ENCODE measurements at places on chromosomes 4 and X.

DNA sequence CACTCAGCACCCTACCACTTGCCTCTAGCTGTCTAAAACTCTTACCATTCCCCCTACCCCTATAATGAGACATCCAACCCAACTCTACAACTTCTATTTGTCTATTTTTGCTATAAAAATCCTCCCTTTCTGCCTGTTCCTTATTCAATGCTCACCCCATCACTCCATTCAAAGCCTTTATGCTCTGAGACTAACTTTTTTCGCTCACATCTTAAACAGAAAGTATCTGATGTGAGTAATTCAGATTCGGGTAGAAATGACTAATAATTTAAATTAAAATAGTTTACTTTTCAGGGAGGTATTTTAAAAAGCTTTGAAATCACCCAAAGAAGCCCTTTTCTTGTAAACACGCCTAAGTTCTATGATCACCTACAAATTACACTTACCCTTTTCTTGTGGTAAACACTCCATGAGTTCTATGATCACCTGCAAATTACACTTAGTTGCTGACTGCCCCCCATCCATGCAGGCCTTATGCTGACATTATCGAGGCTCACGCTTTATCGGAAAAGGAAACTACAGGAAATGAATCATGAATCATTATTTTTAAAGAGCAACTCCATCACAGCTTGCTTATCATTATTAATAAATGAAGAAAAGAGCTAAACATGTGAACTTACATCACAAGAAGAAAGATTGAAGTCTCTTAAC, 168.7 kb upstream of the PPP1R2C start:
- DNase-seq = no peak

DNA sequence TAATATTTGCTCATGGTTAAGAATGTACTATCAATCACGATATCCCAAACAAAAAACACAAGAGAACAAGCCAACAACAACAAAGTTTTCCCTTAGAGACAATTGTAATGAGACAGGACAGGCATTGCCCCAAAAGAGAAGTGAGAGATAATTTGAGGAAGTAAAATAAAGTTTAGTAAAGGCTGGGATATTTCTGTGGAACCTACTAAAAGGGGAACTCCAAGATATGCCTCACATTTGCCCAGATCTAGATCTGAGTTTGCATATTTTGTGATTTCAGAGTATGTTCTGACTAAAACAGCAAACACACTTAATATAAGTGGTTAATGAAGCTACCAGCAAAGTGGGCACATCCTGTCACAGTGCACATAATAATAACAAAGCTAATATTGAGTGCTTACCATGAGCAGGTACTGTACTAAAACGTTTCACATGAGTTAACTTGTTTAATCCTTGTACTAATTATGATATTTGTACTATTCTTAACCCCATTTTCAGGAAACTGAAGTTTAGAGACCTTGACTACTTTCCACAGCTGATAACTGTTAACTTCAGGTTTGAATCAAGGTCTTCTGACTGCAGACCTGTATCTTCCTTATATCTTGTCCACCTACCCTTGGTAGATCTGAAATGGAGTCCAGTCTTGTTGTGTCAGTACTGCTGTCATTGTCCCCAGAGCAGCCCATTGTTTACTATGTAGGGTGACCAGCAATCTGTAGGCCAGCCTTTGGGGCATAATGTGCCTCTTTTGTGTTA, 26.0 kb upstream of the BMP2K start:
- DNase-seq = no peak

DNA sequence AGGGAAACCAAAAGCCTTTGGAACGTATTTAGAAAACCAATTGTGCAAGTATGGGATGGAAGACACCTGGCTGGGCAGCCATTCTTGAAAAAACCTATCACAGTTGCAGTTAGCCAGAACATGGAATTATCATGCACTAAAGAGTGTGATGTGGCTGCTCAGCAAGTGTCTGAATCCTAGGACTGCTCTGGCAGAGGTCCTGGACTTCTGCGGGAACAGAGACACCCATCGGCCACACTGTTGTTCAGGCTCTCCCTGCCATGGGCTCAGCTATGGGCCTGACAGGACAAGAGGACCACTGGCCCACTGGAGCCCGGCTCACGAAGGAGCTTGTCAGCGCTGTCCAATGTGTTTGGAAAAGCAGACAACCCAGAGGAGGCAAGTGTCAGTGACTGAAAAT, 115.7 kb upstream of the GPC4 start:
- DNase-seq = no peak

GRCh38 chrX:148611993-148612392, 111.6 kb downstream of the AFF2 start:
- no peak for DNase-seq

GRCh38 chr4:85792376-85793232, 317.7 kb downstream of the ARHGAP24 start:
- no peak for DNase-seq

GRCh38 chr4:69816236-69816635, 43.7 kb downstream of the SULT1E1 start:
- DNase-seq = no peak

DNA sequence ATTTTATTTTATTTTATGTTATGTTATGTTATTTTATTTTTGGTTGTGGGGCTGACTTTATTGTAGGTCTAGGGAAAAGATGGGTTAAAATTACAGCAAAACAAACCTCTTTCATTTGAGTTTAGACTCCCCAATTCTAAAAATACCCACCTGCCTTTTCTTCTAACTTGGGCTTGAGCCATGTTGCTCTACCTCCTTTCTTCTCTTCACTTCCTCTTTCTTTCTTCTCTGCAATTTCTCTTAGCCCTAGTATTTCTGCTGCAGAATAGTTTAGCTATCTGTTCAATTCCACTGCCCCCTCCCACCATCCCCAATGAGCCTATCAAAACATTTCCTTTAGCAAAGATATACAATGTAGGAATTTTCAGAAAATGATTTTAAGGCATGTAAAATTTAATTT, 653.3 kb downstream of the ARAP2 start:
- DNase-seq = no peak

GRCh38 chr4:153127760-153128494, 76.3 kb upstream of the TRIM2 start:
- peak; percentile 89 for DNase-seq

GRCh38 chr4:159506801-159507517, 404.1 kb downstream of the RAPGEF2 start:
- no peak for DNase-seq

- no peak for DNase-seq
Observed at GRCh38 chr4:56681158-56681852, at the start of gene HOPX. HOPX (minus strand) TSS chr4:56681296; CDS start chr4:56657816, 23,480 bp downstream.

- DNase-seq = no peak
Observed at GRCh38 chr4:8612646-8613045, 20.1 kb downstream of the CPZ start.

- no peak for DNase-seq
Observed at GRCh38 chr4:142211444-142211843, 575.1 kb downstream of the IL15 start.

DNA sequence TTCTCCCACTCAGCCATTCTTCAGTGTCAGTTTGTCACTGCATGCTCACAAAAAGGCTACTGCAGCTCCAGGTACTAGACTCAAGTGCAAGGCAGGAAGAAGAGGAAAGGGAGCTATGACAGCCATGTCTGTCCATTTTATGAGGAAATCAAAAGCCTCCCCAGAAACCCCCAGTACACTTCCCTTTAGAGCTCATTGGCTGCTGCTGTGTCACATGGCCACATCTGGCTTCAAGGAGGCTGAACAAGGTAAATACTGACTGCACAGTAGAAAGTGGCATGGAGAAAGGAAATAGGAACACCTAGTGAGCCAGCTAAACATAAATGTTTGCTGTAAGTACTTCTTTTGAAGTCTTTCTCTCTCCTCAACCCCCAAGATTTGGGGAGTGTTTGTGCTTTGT, 67.2 kb upstream of the FRAS1 start:
- no peak for DNase-seq

DNA sequence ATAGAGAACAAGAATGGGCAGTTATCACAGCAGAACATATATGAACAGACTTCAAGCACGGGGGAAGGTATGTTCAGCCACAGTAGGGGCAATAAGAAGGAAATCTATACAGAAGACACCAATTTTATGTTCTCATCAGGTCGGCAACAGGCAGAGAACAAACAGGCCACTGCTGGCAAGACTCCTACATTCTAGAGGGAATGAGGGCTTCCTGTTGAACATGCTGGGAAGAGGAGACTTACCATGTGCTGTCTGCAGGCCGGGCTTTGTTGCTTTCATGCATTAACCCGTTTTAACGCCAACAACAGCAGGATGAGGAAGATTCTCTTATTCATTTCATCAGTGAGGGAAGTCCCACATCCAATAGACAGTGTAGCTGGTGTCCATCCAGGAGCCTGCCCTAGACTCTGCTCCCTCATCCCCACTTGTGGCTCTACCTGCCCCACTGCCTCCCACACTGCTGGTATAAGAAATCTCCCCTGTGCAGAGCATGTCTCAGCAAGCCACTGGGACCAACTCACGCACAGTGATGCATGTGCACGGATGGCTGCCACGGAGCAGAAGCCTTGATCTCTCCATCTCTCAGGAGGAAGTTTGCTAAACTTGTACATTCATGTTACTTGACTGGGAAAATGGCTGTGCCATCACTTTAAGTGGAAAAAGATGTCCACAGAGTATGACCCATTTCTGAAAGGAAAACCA, 84.5 kb downstream of the ACOX3 start:
- DNase-seq = peak; percentile 41

DNA sequence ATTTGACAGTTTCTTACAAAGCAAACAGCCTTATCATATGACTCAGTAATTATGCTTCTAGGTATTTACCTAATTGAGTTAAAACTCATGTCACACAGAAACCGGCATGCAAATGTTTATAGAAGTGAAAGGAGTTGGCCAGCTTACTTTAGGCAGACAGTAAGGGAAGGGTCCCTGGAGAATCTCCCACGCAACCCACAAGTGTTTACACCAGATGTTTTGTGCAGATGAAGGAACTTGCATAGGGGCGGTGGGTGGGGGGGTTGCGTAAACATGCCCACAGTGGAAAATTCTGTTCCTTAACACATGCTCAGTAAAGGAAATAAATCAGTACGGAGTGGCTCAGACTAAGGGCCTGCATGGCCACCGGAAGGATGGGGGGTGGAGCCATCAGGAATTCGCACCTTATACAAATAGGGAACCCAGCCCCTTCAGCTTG, 330.5 kb upstream of the AADAT start:
- no peak for DNase-seq

- no peak for DNase-seq
Observed at GRCh38 chr4:76584241-76585152, 149.5 kb downstream of the SHROOM3 start.

DNA sequence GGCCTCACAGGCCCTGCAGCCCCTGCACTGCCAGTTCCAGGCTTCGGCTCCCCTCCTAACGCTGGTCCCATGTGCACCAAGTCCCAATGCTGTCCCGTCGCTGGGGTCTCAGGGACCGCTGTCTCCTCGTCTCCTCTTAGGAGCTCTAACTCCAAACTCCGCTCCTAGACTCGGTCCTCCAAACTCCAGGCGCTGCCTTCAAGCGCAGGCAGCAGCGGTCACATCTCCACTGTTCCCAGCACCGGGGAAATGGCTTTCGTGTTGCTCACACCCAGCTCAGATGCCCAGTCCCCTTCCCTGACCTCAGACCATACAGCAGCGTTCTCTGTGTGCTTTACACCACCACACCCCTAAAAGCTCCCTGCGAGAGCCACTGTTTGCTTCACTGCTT, 19.6 kb upstream of the HMX1 start:
- no peak for DNase-seq

DNA sequence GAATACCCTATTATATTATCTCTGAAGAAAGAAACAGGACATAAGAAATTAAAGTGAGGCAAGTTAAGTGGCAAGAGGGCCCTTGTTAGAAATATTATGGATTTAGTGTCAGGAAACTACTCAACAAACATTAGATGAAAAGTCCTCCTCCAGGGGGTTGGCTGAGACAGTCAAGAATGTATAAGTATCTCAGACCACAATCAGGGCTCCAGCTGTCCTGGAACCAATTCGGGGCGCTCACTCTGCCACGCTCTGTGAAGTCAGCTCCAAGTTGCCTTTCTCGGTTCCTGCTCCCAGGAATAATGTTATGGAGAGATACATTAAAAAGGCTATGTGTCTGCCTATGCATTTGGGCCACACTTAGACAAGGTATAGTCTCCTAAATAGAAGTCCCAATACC, 73.3 kb downstream of the RASGEF1B start:
- no peak for DNase-seq

DNA sequence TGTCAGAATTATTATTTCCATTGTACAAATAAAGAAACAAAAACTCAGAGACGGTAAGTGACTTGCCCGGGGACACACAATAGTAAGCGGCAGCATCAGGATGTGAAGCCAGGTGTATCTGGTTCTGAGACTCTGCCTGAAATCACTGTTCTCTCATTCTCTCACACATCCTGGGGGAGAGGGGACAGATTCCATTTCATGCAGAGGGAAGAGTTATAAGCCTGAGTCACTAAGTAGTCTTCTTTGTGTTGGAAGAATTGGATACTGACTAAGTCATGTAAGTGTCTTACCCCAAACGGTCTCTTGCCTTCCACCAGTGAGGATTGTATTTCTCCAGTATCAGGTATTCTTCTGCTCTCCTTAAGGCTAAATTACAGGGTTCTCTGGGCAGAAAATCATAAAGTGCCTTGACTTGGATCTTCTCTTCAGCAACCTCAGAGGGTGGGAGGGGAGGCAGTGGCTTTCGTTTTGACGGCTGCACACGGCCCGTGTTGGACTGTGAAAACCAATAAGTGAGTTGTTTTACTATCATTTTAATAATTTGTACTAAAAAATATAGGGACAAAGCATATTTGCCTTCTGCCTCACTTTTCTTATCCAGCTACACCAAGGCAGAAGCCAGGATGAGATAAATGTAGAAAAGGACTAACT, 21.9 kb downstream of the TXK start:
- DNase-seq = no peak

DNA sequence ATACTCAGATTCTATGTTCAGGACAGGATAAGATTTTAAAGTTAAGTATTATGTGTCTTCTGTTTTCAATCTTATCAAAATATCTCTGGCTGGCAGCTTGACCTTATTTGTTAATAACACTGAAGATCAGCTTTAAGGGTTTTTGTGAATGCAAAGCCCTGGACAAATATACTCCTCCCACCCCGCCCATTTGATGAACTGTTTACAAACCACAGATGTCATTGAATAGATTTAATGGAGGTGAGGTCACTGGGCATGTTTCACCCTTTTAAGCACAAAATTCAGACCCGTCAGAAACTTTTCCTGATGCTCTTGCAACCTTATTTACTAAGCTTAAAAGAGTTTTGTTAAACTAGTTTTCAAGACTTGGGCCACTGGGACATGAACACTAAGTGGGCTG, 10.1 kb upstream of the CXCL8 start:
- no peak for DNase-seq

DNA sequence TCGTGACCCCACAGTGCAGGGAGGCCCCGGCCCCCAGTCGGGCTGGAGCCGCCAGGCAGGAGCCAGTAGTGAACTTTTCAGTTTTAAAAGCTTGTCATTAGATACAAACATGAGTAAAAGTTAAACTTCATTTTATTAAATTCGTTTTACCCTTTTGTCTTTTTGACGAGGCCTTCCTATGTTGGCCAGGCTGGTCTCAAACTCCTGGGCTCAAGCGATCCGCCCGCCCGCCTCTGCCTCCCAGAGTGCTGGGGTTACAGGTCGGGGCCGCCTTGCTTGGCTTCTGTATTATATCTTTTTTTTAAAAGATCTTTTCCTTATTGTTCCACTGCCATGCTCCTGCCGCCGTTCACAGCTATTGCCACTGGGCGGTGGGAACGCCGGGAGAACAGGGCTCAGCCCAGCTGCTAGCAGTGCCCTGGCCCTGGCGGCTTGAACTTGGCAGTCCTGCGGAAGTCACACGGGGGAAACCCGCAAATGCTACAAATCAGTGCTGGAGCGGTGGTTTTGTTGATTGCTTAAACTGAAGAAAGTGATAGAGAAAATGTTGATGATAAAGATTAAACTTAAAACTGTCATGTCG, 968 bp upstream of the NELFA start:
- no peak for DNase-seq
